ENCODE measurements at places on chromosomes 6 and 20.
A peak's percentile ranks its signal among the peaks of the same experiment; 100 is the strongest.

DNA sequence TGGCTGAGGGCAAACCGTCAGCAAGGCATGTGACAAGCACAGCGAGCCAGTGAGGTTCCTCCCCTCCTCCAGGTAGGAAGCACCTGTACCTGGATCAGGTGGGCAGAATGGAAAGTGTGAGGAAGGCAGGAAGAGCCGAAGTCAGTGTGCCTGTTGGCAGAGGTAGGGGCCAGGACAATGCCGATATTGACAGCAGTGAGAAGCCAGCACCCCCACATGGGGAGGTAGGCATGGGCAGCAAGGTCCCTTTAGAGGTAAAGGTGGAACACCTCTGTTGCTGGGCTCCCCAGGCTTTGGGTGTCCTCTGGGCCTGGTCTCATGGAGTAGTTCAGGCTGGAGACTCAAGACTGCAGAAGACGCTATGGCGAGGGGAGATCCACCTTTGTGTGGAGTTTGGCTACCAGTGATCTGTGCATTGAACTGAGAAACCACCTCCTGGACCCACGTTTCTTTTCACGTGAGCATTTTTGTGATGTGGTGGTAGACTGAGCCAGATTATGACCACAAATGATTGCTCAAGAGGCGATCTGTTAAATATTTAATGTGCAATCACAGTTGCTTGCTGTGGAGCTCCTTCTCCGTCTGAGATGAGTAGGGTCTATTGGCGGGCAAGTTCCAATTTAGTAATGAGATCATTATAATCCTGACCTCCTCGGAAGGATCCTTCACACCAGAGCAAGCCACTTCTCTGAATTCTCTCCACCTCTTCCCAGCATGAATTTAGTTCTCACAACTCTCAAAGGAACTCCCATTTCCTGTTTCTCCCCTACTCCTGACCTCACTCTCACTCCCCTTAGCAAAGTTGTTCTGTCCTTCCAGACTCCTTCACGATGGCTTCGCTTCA, 174.8 kb downstream of the CDH26 start:
- peak; percentile 47 for DNase-seq

DNA sequence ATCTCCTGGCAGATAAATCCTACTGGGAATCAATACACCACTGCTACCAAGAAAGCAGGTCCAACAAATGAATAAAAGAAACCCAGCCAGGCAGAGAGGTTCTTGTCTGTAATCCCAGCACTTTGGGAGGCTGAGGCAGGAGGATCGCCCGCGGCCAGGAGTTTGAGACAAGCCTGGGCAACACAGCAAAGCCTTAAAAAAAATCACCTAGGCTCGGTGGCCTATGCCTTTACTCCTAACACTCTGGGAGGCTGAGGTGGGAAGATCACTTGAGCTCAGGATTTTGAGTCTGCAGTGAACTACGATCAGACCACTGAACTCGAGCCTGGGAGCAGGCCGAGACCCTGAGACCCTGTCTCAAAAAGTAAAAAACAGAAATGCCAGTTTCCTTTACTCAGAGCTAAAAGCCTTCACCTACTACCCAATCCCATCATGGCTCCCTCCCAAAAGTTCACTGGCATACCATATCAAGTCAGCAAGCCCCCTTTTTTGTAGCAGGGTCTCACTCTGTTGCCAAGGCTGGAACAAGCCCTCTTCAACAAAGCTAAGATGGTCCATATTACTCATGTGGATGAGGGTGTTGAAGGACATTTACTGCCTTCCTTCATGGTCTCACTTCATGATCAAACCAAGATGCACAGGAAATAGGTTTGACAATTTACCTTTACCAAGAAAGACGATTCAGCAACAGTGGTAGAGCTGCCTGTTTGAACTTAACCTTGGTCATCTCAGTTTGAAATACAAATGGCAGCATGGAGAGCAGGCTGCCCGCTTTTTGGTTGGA, 5.3 kb downstream of the SNX5 start:
- DNase-seq: no peak

DNA sequence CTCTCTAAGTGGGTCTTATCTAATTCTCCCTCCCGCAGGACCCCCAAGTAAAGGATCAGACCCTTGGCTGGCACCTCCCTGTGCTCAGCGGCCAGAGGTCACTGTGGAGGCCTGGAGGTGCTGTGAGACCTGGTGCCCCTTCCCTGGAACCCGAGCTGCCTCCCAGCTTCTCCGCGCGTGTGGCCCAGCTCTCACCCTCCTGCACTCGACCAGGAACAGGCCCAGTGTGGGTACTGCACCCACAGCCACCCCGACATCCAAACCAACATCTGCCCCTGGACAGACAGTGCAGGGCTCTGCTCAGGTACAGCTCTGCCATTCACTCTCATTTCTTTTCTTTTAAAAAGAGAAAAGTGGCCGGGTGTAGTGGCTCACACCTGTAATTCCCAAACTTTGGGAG, 42.4 kb downstream of the TMEM242 start:
- DNase-seq: no peak

GRCh38 chr6:158402184-158402583, 89.9 kb downstream of the TULP4 start:
- peak; percentile 30 for DNase-seq

DNA sequence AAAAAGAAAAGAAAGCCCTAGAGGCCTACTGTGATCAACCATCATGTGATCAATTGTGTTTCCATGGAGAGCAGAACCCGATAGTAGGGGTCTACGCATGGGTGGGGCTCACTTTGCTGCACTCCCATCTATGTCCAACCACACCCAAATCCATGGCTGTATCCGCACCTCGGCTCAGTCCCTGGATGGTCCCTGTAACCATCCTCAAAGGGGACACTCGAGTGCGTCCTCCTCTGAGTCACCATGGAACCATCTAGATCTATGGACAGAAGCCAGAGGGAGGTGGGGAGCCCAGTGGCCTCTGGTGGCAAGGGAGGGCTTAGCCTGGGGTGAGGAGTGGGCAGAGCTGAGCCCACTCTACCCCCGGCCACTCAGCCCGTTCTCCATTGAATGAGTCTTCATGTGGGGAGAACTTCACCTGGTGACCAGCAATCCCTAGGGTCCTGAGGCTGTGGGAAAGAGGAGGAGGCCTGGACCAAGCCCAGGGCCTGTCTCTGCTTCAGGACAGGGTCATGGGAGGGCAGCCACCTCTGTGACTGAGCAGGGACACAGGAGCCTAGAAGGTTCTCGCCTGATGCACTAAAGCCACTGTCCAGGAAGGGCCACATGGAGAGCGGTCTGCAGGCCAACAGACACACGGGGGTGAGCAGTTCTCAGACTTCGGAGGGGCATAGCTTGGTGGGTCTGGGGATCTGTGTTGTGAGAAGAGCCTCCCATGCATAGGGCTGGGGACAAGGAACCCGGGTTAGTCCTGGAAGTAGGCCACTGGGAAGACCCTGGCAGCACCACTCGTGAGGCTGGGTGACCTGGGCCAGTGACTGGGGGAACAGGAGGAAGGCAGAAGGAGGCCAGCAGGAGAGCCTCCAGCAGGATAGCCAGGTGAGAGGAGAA, 19.3 kb downstream of the RAET1L start:
- DNase-seq: no peak

GRCh38 chr6:8074213-8074612, 10.0 kb upstream of the BLOC1S5 start:
- DNase-seq: no peak

- no peak for DNase-seq
Observed at GRCh38 chr20:22020201-22020600, 314.7 kb downstream of the PAX1 start.

DNA sequence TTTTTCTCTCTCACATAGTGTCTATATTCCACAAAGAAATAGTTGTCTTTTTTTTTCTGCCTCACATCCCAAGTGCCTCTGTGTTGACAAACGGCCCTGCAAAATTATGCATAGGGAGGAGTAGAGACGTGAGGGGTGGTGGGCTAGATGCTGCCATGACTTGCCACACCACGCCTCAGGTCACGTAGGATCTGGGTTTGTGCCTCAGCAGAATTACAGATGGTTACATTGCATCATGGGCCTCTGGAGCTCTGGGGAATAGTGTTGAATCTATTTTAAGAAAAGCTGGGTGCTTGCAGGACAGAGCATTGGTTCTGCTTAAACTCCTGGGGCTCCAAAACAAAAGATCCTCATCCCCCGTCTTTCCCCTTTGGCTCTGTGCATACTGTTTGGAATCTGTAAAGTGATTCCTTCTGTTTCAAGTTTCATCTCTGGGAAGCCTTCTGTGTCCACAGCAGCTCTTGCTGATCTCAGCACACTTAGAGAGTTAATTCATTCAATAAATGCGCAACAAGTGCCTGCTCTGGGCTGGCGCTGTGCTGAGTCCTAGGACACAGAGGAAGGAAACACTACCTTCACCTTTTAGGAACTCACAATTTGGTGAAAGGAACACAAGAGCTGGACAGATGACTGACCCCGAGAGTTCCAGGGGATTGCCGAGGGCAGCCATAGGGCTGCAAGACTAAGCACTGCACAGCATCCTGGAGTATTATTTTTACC, 2.4 kb downstream of the FANCE start:
- no peak for DNase-seq

GRCh38 chr6:167661552-167662044, 165.1 kb upstream of the AFDN start:
- no peak for DNase-seq

- peak; percentile 17 for DNase-seq
Observed at GRCh38 chr20:49919461-49919860, 4.1 kb upstream of the SPATA2 start.

GRCh38 chr6:31402324-31403282, 792 bp upstream of the MICA start:
- DNase-seq: peak; percentile 9

DNA sequence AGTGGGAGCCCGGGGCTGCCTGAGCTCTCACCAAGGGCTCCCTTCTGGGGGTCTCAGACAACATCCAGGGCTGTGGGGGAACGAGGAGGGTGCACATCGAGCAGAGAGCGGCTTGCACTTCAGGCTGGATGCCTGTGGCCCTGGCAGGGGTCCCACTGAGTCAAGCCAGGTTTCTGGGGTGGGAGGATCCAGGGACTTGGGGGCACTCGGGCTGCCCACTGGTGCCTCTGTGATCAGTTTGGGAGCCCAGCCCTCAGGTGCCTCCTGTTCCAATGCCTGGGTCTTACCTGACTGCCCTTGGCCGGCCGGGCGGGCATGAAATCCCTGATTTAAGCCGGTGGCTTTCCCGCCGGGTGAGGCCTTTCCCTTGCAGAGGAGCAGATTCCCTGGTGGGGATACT, 470 bp downstream of the COL20A1 start:
- no peak for DNase-seq

DNA sequence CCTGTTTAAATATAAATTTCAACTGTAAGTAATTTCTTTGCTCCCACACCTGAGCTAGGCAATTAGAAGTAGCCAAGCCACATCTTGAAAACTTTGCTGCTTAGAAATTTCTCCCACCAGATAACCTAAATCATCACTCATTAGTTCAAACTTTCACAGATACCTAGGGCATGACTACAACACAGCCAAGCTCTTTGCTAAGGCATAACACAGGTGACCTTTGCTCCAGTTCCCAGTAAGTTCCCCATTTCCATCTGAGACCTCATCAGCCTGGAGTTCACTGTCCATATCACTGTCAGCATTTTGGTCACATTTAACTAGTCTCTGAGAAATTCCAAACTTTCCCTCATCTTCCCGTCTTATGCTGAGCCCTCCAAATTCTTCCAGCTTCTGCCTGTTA, 79.8 kb upstream of the OPRM1 start:
- peak; percentile 6 for DNase-seq

GRCh38 chr6:128303870-128304269, 216.5 kb downstream of the PTPRK start:
- DNase-seq: peak; percentile 45

GRCh38 chr6:452301-453067, 60.9 kb downstream of the IRF4 start:
- DNase-seq: no peak

GRCh38 chr6:13272131-13273046, 55.9 kb downstream of the TBC1D7 start:
- DNase-seq: peak; percentile 80

- no peak for DNase-seq
Observed at GRCh38 chr6:63305277-63305676, 14.5 kb downstream of the LGSN start.

DNA sequence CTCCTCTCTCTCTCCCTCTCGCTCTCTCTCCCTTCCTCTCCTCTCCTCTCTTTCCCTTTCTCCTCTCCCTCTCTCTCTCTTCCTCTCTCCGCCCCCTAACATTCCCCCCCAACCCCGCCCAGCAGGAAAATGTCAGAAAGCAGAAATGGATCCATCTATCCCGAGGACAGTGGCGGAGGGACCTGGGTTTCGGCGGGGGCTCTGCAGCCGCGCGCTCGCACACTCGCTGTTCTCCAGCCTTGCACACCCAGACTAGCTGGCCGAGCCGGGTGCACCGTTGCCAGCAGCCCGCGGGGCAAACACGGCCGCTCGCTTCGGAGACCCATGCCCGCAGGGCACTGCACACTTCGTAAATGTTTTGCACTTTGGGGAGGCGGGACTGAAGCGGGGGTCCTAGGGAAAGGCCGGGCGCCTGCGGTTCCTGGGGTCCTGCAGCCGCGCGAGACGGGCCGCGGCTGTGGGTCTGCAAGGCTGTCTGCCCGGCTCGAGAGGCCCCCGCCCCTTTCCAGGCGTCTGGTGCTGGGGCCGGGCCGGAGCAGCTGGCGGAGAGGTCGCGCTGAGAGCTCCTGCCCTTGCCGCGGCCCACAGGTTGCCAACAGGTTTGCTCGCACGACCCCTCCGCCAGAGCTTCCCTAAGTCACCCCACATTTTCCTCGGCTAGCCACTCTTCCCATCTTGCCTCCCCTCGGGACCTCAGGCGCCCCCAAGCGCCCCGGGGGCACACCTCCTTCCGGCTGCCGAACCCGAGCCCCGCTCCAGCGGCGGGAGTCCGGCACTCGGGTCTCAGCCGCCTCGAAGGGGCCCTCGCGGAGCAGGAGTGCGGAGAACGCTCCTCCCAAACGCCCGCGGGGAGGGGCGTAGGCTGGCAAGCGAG, 818 bp upstream of the MDGA1 start:
- no peak for DNase-seq

GRCh38 chr6:147390909-147391536, 117.5 kb upstream of the SAMD5 start:
- DNase-seq: peak; percentile 18
